ENCODE measurements at places on chromosomes 4 and X.

- no peak for DNase-seq
Observed at GRCh38 chr4:168421671-168422070, 58.6 kb downstream of the DDX60L start.

GRCh38 chr4:153521999-153522801, 56.0 kb downstream of the TMEM131L start:
- no peak for DNase-seq

DNA sequence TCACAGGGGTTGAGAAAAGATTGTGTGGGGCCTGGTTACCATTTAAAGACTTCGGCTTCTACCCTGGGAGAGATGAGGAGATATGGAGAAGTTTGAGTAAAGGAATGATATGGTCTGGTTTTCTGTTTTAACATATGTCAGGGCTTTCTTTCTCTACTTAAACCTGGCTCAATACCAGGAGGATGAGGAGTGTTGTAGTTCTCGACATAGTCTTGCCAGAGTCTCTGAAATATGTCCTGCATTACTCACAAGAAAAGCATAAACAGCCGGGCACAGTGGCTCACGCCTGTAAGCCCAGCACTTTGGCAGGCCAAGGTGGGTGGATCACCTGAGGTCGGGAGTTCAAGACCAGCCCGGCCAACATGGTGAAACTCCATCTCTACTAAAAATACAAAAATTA, 16.4 kb upstream of the ACE2 start:
- peak; percentile 30 for DNase-seq

DNA sequence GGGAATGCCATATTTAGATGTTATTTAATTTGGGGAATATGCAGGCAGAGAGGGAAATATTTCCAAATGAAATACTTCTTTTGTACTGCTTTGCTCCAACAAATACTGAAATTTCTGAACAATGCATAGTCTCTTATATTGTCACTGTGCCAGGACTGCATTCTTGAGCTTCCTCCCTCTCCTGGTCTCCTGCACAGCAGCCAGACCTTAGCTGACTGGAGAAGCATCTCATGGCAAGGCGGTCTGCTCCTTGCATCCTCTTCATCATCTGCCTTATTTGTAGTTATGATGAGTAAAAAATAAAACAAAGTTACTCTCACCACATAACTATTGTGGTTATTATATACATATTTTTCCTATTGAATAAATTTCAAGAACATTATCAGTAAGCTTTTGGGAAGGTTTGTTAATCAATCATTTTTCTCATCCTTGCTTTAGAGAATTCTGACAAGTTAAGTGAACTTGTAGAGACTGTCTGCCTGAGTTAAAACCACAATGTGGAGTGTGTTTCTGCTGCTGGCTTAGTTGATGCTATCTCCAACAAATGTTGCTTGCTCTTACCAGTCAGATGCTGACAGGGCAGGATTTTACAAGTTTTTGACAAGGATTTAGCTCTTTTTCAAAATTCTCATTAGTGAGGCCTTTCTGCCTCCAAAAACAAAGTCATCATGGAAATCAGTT, 153.6 kb downstream of the SOWAHB start:
- DNase-seq = peak; percentile 48

DNA sequence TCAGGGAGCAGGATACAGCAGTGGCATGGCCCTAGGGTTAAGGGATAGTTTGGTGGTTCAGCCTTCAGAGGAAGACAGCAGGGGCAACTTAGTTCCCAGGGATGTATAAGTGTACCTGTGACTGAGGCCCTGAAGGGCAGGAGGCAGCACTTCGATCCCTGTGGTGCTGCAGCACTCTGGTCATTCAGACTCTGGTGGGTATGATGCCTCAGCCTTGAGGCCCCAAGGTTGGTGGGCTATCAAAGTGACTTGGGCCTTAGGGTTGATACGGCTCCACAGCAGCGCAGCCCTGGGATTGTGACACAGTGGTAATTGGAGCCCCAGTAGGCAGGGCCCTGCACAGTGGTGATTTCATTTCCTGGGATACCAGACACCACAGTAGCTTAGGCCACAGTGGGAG, 1703.1 kb downstream of the PCDH7 start:
- DNase-seq = no peak

- no peak for DNase-seq
Observed at GRCh38 chrX:17563515-17563914, 173.8 kb upstream of the SCML1 start.

DNA sequence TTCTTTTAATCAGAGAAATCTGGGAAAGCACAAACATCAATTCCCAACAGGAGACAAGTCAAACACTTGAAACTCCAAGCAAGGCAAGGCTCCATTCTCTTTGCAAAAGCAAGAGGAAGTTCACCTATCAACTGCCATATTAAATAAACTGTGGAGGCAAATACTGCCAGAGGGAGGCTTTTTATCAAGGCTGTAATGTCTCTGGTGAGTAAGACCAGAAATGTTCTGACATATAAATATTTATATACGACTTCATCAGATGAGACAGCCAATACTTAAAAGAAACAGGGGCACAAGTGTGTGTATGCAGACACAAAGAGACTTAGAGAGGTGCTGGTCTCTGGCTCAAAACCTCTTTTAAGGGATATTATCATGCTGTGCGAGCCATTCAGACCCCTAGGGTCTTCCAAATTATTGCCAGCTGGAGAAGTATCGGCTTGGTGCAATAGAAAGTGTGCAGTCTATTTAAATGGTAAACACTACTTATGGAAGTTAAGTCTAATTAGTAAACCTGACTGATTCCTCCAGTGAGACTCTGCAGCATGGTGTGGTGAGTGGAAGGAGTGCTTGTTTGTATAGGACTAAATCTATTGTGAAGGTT, 24.4 kb downstream of the DCX start:
- no peak for DNase-seq

- no peak for DNase-seq
Observed at GRCh38 chrX:15359701-15360100, 24.4 kb upstream of the PIGA start.

GRCh38 chr4:39522068-39522467, 5.2 kb downstream of the UGDH start:
- no peak for DNase-seq

GRCh38 chrX:41688835-41689234, at the start of gene GPR34:
GPR34 (plus strand) TSS chrX:41688973; CDS start chrX:41695634, 6,661 bp downstream.
- no peak for DNase-seq

GRCh38 chr4:25993395-25994185, 79.6 kb downstream of the SMIM20 start:
- peak; percentile 36 for DNase-seq

GRCh38 chrX:49762175-49762720, 66.5 kb upstream of the PAGE1 start:
- no peak for DNase-seq

DNA sequence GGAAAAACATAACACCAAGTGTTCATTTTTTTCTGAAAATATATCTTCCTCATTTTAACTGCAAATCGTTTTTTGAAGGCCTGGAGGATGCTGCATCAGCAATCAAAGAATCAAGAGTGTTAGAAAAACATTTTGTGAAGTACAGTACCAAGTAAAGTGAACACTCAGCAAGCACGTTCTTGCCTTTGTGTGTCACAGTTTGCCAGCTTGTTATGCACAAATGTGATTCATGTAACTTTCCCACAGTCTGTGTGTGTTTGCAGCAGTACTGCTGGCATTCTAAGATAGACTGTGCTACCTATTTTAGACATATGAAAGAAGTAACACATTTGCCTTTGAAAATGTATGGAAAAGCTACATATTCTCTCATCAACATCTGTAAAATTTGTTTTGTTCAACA, 1617.7 kb downstream of the RPA4 start:
- no peak for DNase-seq

DNA sequence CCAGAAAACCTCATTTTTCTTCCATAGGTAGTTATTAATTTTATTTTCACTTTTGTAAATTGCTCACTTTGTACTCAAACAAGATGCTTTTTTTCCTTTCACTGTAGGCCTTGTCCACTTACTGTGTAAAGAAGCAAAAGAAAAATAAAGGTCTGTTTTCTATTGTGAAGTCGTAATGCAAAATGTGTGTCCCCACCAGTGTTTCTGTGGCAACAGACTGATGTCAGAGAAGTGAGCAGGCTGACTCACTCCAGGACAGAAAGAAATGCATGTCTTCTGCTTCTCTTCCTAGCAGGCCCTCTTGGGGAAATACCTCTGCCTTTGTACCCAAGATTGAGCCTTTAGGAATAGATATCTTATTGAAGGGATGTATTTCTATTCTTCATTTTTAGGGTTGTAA, 30.3 kb downstream of the INPP4B start:
- no peak for DNase-seq

DNA sequence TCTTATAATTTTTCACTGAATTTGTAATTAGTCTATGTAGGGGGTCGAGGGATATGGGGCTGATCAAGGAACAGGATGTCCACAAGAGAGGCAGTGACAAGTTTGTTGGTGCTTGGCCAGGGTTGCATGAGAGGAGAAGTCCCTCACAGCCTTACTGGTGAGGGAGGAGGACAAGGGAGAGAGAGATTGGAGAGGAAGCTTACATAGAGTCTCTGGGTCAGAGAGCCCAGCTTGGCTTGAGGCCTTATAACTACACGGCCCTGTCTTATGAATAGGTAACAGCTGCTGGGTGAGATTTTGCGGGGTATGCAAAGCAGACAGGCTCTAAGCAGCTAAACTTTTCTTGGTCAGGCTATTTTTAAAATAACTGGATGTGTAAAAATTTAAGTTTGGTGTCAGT, 37.9 kb upstream of the OTUD4 start:
- no peak for DNase-seq

DNA sequence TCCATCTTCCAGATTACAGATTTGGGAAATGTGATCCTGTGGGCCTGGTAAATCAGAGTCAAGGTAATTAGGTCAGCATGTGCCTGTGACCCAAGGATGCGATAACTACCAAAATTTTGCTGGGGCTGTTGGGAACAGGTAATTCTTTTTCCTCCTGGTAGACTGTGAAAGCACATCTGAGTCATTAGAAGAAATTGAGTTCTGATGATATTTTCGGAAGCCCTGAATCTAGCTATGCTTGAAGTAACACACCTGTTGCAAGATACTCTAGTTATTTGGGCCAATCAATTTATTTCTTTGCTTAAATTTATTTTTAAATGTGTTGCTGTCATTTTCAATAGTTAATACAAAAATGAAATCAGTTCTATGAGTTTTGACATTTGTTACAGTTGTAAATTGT, 903.6 kb downstream of the RPA4 start:
- DNase-seq = no peak

DNA sequence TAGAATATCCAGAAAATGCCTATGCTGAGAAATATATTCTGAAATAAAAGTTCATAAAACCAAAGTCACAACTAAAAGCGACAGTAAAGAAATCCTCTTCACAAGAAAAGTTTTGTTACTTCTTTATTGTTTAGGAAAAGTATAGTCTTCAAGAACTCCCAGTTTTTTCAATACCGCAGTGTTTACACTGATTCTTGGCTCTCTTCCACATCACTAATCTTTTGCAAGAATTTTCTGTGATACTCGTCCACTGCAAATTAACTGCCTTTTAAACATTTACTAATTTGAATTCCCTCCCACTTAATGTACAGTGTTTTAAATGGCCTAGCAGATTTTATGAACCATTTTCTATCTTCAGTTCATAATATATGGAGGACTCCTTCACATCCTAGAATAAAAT, 65.1 kb downstream of the HPGDS start:
- no peak for DNase-seq

DNA sequence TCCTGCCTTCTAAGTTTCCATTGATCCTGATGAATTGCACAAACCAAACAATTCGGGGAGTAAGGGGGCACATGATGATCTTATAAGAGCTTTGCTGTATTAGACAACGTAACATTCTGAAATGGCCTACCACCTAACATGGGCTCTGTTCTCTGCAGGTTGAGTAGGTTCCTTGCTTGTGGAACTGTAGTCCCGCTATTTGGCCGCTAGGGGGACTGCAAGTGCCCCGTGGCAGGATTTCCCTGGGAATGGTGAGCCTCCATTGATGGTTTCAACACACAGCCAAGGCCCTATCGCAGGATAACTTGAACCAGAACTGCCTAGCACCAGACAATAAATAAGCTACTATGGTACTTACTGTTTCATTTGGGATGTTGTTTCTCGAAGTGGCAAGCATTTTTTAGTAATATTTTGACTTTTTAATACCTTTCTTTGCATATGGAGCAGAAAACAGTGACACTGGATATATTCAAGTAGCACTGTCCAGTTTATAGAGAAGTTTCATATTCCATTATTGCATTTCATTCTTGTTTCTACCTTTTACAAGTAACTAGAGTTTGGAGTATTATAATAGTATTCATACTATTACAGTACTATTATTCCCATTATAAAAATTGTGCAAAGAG, 11.9 kb downstream of the AR start:
- DNase-seq = peak; percentile 18

DNA sequence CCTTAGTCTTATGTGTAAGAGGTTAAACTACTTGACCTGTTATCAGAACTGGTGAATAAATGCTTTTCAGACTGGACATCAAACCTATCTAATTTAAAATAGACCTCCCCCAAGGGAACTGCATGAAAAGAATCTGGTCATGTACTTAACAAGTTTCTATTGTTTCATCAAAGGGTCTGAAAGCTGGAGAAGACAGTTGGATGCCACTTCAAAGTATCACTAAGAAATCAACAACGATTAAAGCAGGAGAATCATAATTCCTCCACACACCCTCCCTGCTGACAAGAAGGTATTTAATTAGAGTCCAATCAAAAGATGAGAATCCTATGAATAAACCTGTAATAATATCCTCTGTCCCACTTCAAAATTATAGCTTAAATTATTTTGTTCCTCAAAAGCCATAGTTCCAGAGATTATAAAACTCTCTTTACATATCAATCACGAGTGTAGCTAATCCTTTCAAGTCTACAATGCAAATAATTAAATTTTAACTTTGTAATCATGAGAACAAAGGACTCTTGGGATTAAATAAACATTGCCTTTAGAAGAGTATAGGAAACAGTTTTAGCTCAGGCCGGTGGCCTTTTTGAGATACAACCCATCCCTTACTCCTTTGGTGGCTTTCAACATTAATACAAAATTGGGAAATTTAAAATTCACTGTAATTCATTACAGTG, 35.1 kb downstream of the TSPAN5 start:
- DNase-seq = no peak

- peak; percentile 6 for DNase-seq
Observed at GRCh38 chrX:96576368-96576767, 108.3 kb upstream of the DIAPH2 start.

GRCh38 chrX:30530606-30531005, 47.0 kb downstream of the TASL start:
- peak; percentile 0 for DNase-seq

DNA sequence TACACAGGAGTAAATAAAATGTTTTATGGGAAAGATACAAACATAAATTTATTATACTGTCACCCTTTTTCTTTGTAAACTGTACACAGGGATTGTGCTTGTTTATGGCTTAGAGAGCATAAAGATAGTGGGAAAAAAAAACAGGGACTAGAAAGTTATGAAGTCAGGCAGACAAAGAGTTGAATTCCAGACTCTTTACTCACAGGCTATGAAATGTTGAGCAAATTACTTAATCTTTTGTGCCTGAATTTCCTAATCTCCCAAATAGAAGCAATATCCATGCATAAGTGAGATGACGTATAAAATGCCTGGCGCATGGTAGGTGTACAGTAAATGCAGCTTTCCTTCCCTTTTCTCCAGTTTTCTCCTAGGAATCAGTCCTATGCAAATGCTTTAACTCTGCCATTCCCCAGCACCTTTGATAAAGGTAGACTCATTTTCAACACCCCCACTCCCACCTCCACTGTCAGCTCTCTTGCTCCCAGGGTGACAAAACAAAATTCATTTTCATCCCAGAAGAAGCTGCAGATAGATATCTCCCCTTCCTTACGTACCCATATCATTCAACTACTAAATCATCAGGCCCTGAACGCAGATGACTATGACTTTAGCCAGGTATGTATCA, 44.5 kb upstream of the BTC start:
- DNase-seq = no peak

Measured in MG63 (cell line).